ENCODE measurements at places on chromosomes 11 and 22. TPM values are rescaled to one million over a fixed set of nuclear protein-coding genes. Genes with fewer than 3 reads are reported as not detected.

- peaks cover 45% of the 10 kb centered on the region for H3K4me1 ChIP-seq
- no peak for DNase-seq
- H3K36me3 ChIP-seq: peaks cover under 1% of the 10 kb centered on the region
- peaks cover 58% of the 10 kb centered on the region for H3K27me3 ChIP-seq
- H3K4me3 ChIP-seq: peak within 1 kb of the TSS; percentile 30
- H3K27ac ChIP-seq: peak within 1 kb of the TSS; percentile 43
These were observed at the start of gene ESAM for GRCh38 chr11:124762105-124762623. ESAM (minus strand) TSS chr11:124762290; CDS start chr11:124762154, 136 bp downstream.

- DNase-seq: no peak
- H3K36me3 ChIP-seq: peaks cover 4% of the 10 kb centered on the region
- H3K27ac ChIP-seq: no peak overlapping the region
- peak overlapping the region; percentile 71 for H3K4me3 ChIP-seq
- H3K4me1 ChIP-seq: peaks cover 71% of the 10 kb centered on the region
These were observed 1.7 kb downstream of the GDPD5 start for GRCh38 chr11:75523811-75524664.

- H3K36me3 ChIP-seq: no peaks in the 10 kb centered on the region
- peaks cover 30% of the 10 kb centered on the region for H3K27me3 ChIP-seq
- no peak overlapping the region for H3K27ac ChIP-seq
- DNase-seq: no peak
- H3K4me3 ChIP-seq: no peak overlapping the region
- peaks cover 9% of the 10 kb centered on the region for H3K4me1 ChIP-seq
These were observed 26.7 kb upstream of the BDNF start for GRCh38 chr11:27726981-27727380.

GRCh38 chr11:5011254-5011653 lies 16.6 kb downstream of the OR51L1 start:
- H3K36me3 ChIP-seq: no peaks in the 10 kb centered on the region
- H3K4me3 ChIP-seq: no peak overlapping the region
- DNase-seq: no peak
- no peaks in the 10 kb centered on the region for H3K27me3 ChIP-seq

GRCh38 chr11:100640071-100640470 lies 47.0 kb upstream of the ARHGAP42 start:
- H3K4me3 ChIP-seq: no peak overlapping the region
- no peaks in the 10 kb centered on the region for H3K27me3 ChIP-seq
- H3K36me3 ChIP-seq: no peaks in the 10 kb centered on the region
- H3K27ac ChIP-seq: peak overlapping the region; percentile 80
- H3K4me1 ChIP-seq: peaks cover 3% of the 10 kb centered on the region

DNA sequence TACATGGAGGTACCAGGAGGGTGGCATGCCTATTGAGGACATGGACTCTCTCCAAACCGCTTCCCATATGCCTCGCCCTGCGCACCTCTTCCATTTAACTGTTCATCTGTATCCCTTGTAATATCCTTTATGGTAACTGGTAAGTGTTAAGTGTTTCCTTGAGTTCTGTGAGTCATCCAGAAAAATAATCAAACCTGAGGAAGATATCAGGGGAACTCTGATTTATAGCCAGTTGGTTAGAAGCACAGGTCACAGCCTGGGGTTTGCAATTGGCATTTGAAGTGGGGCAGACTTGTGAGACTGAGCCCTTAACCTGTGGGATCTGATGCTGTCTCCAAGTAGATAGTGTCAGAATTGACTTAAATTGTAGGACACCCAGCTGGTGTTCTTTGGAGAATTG lies 27.6 kb upstream of the CAT start:
- no peaks in the 10 kb centered on the region for H3K36me3 ChIP-seq
- no peaks in the 10 kb centered on the region for H3K4me1 ChIP-seq
- no peak overlapping the region for H3K27ac ChIP-seq
- no peaks in the 10 kb centered on the region for H3K27me3 ChIP-seq
- no peak for DNase-seq
- no peak overlapping the region for H3K4me3 ChIP-seq

DNA sequence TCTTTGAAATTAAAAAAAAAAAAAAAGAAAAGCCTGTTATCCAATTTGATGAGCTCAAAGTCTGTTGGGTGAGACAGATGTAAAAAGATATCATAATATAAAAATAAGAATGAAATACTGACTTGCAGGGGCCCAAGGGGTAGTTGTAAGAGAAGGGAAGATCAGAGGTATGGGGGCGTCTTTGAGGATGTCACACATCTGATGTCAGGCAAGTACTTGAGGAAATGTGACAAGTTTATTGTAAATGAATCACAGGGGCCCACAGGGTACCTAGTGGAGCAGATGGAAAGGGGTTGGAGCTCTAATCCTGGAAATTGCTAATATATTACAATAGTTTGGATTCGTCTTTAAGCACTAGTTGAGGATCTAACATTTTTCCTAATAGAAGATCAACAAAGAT lies 131.6 kb downstream of the MAML2 start:
- no peaks in the 10 kb centered on the region for H3K36me3 ChIP-seq
- DNase-seq: no peak
- H3K27me3 ChIP-seq: no peaks in the 10 kb centered on the region

Gene CRYAB
- total RNA-seq: 90.4 TPM

Measured in spinal cord (tissue), 10 donors.